ENCODE measurements at places on chromosomes 13 and 19.
A peak's percentile ranks its signal among the peaks of the same experiment; 100 is the strongest.

DNA sequence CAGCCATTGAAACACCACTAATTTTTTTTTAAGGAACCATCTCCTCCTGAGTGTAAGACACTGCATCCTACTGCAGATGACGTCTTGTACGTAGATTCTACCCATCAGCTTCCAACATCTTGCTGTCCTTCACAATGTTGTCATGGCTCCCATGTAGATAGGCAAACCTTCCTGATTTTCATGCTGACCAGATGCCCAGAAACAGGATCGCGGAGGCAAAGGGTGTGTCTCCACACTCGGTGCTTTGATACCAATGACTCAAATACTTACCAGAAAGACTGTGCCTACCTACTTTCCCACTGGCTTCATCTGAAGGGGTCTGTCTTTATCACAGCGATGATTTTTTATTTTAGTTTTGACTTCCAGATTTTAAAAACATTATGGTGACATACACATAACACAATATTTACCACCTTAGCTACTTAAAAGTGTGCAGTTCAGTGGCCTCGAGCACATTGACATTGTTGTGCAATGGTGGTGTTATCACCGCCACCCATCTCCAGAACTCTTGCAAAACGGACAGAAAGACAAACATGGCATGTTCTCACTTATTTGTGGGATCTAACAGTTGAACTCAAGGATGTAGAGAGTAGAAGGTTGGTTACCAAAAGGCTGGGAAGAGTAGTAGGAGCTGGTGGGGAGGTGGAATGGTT lies 94.0 kb upstream of the PEG3 start:
- no peak for DNase-seq

- no peak for DNase-seq
Observed at GRCh38 chr19:48319647-48320541, 5.5 kb upstream of the EMP3 start.

- DNase-seq = no peak
Observed at GRCh38 chr13:75129331-75129730, 352.6 kb downstream of the TBC1D4 start.

- DNase-seq = no peak
Observed at GRCh38 chr13:28077231-28077630, 23.1 kb downstream of the FLT3 start.

DNA sequence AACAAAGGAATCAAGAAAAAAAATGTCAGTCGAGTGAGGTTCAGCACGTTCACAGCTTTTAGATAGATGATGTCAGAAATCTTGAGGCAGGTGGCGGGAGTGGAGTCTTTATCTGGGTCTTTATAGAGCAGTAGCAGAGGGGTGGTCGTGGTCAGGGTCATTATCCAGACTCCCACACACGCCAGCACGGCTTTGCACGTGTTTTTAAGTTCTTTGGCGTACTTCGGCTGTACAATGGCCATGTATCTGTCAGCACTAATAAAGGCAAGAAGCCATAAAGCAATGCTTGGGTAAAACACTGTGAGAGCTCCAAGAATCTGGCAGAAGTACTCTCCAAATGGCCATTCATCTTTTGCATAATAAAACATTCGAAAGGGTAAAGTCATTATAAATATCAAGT lies 2.9 kb downstream of the GPR18 start:
- DNase-seq = no peak

DNA sequence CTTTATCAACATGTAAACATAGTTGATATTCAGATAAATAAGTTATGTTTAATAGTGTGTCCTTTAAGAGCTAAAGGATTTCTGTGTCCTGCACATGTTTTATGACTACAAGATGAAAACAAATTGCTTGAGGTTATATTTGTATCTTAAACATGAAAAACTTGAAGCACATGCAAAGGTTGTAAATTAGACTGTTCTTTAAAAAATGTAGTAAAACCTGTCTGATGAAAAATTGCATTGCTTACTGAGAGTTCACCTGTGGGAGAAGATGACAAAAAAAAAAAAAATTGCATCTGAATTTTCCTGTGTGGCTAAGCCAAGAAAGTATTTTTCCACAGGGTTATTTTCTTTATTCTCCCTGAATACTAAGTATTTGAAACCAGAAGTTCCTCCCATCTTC lies 25.7 kb upstream of the LMO7 start:
- no peak for DNase-seq

GRCh38 chr13:112641456-112642089 lies 48.3 kb upstream of the ATP11A start:
- no peak for DNase-seq

DNA sequence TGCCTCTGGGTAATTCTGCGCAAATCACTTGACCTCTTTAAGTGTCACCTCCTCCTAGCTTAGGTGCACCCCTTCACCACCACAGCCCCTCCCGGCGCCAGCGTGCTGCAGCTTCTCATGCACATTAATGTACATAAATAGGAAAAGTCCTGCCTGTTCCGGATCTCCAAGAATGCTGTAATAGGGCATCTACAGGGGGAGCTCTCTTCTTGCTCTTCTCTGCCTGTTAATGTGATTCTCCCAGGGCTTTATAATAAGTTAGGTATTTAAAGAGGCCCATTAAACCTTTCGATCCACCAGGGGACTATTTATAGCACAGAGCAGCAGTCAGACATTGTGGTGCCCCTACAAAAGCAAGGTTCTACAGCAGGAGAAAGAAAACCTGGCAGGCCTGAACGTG lies 35.3 kb downstream of the SOX1 start:
- DNase-seq = no peak

DNA sequence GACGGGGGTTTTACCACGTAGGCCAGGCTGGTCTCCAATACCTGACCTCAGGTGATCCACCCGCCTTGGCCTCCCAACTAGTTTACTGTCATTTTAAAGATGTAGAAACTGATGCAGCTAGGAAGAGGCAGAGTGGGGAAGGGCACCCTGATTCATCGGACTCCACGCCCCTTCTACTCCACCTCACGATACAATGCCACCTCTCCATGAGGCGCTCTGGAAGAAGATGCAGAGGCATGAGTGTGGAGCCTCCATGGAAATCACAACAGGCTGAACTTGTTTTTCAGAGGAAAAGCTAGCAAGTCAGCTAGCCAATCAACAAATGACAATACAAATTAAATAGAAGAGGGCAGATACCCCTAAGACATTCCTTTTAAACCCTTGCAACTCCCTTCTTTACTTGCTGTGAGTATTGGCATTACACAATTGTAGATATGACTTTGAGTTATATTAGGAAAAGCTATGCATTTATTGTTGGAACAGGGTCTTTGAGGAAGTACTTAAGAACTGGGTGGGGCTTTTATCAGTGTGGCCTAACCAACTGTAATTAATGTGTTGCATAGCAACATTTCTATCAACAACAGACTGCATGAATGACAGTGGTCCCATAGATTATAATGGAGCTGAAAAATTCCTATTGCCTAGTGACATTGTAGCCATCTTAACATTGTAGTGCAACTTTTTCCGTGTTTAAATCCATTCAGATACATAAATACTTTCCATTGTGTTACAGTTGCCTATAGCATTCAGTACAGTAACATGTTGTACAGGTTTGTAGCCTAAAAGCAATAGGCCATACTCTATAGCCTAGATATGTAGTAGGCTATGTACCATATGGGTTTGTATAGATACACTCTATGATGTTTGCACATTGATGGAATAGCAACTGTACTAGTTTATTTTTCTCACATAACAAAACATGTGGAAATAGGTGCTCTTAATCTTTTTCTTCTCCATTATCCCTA lies 17.6 kb downstream of the WDFY2 start:
- no peak for DNase-seq

DNA sequence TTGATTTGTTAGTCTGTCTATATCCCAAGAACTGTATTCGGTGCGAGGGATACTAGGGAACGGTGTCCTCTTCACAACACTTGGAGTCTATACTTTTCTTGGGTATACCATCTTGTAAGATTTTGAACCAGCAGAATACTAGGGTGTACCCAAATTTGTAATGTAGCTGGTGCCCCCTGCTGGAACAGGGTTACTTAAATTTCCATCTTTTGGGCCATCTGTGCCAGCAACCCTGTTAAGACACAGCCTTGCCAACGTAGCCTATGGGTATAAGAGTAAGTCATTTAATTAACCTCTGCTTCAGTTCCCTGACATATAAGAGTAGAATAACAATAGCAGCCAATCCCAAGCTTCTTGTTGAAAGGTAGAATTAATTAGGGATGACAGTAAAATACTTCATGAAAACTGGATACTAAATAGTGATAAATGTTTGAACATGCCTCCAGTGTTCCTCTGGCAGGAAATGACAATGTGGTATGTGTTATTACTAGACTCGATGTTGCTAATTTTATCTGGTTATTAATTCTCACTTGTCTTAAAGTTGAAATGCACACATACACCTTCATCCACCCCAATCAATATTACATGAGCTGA lies 607.6 kb downstream of the FGF9 start:
- peak; percentile 38 for DNase-seq

GRCh38 chr19:51703575-51704515 lies 10.7 kb downstream of the SPACA6 start:
- peak; percentile 96 for DNase-seq

DNA sequence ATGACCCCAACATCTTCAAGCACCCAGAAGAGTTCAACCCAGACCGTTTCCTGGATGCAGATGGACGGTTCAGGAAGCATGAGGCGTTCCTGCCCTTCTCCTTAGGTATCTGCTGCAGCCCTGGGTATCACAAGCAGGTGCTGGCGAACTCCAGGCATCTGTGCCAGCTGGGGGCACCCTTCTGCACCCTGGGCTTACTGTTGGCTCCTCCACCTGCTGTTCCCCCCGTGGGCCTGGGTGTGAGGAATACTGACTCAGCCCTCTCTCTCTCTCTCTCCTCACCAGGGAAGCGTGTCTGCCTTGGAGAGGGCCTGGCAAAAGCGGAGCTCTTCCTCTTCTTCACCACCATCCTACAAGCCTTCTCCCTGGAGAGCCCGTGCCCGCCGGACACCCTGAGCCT lies 13.0 kb downstream of the CYP2S1 start:
- DNase-seq = no peak

DNA sequence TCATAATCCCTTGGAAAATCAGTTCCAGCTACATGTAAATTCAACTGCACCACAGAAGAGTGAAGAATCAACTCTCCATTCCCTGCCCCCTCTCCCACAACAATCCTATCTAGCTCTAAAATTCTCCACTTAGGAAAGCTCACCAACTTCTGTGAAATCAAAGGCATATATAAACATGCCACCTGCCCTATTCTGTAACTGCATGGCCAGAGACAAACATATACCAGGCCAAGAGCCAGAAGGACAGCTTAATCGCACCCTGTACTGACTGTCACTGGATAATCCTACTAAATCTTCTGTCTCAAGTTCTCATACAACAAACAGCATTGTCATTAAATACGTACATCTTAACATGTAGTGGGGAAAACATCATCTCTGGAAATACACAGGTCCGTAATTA lies 58.2 kb upstream of the EEF1AKMT1 start:
- DNase-seq = no peak

DNA sequence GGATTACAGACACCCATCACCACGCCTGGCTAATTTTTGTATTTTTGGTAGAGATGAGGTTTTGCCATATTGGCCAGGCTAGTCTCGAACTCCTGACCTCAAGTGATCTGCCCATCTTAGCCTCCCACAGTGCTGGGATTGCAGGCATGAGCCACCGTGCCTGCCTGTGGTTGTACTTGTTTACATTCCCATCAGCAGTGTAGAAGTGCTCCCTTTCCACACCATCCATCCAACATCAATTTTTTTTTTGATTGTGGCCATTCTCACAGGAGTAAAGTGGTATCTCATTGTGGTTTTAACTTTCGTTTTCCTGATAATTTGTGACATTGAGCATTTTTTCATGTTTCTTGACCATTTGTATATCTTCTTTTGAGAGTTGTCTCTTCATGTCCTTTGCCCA lies 1019.4 kb upstream of the SLC10A2 start:
- DNase-seq = no peak

DNA sequence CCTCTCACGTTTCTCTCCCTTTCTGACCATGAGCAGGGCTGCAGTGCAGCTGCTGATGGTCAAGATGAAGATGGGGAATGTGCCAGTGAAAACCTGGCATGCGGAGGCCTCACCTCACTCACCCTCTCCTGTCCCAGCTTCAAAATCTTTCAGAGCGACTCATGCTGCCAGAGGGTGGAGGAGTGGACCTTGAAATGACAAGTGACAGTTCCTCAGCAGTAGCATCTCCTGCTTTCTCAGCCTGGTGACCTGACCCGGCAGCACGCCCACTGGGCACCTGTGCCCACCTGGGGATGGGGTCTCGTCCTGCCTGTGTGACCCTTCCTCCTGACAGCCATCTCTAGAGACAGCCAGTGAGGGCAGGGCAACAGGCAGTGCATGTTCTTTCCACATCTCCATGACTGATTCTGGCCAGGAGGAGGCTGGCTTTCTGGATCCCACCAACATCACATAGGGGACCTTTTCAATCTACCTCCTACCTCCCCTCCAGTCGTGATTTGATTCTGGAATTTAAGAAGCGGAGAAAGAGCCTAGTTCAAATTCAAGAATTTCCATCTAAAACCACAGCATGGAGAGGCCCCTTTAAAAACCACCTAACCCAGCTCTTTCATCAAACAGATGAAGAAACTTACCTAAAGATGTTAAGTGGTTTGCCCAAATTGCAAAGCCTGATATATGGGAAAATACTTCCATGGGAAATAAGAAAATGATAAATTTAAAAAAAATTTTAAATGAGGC lies 45.8 kb downstream of the RFX2 start:
- no peak for DNase-seq

GRCh38 chr13:111342721-111343120 lies 22.3 kb downstream of the TEX29 start:
- DNase-seq = no peak

GRCh38 chr19:52140032-52140710 lies 433 bp upstream of the ZNF616 start:
- peak; percentile 96 for DNase-seq

GRCh38 chr19:52211926-52212571 lies 22.2 kb downstream of the PPP2R1A start:
- no peak for DNase-seq

DNA sequence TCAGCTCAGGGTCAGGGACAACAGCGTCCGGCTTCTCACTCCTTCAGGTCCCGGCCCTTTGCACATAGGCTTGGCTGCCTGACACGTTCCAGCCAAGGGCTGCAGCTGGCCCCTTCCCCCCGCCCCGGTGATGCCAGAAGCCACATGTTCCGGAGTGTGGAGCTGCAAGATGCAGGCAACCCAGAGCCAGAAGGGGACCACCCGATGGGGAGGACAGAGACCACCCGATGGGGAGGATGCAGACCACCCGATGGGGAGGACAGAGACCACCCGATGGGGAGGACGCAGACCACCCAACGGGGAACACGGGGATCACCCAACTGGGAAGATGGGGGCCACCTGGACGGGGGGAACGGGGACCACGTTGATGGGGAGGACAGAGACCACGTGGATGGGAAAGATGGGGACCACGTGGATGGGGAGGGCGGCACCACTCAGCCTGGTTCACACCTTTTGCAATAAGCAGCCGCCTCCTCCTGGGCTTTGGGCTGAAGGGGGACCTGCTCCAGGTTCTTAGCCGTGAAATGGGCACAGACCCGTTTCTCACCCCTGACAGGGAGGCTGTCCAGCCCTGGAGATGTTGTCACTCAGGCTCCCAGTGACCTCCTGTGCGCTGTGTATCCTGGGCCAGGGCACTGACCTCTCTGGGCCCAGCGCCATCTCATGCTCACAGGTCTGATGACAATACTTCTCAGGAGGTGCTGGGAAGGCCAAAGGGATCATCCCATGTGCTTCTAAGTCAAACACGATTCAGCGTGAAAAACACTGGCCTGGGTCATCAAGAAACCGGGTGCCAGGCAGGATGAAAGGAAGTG lies 34.5 kb downstream of the C13orf46 start:
- DNase-seq = no peak
